ENCODE measurements at places on chromosomes 7 and 10.

DNA sequence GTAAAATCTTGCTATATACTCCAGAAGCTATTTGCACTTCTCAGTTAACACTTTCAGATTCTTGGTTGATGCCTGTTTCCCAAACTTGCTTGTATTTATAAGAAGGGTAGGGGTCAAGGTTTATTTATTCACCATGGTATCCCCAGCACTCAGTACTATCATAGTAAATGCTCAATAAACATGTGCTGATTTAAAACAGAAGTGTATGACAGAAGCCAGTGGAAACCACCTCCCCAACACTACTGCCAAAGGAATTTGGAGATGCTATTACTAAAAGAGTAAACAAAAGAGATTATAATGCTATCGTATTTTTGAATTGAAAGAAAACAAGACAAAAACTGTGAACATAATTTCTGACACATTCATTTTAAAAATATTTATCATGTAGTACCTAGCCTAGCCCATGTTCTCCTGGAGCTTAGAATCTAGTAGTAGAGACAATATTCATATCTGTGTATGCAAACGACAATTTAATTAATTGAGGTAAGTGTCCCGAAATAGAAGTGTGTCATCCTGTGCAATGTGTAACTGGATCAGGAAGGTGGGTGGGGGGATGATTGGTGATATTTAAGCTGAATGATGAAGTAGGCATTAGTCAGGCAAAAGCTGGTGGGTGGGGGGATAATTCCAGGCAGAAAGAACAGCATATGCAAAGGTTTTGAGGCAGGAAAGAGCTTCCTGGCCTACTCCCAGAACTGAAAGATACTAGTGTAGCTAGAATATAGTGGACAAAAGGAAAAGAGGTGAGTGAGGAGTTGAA lies 77.5 kb downstream of the HGF start:
- DNase-seq: no peak

DNA sequence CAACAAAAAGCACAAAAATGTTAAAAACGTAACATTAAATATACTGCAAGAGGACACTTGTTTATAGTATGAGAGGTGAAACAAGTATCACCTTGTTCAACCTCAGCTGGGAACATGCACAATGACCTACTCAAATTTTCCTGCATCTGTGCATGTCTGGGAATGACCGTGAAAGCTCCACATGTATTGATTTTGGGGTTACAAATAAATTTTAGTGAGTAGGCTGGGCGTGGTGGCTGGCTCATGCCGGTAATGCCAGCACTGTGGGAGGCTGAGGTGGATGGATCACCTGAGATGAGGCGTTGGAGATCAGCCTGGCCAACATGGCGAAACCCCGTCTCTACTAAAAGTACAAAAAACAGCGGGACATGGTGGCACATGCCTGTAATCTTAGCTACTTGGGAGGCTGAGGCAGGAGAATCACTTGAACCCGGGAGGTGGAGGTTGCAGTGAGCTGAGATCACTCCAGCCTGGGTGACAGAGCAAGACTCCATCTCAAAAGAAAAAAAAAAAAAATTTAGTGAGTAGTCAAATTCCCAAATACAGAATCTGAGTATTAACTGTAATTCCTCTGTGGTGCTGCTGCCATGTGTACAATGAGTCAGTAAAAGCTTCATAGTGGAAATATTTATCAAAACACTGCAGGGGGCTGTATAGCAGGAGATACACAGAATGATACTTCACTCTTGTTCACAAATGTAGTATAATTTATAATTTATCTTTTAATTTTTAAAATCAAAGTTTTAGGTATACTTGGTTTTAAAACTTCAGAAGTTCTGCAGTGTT lies 41.1 kb downstream of the SUGCT start:
- DNase-seq: no peak

GRCh38 chr10:15531927-15532722 lies 161.0 kb upstream of the FAM171A1 start:
- DNase-seq: no peak

DNA sequence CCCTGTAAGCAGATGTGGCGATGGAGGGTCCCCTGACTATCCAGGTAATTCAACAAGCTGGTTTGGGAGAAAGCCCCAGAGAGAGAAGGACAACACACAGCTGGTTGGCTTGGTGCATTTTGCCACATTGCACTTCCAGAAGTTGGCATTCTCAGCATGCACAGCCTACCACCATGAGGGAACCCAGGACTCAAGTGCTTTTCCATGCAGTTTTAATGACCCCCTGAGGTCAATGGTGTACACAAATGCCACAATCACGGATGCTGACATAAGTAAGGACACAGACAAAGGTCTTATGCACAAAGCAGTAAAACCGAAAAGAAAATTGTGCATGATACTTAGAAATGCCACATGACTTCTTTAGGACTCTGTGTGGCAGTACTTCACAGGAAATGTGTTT lies 645.1 kb downstream of the KCNMA1 start:
- no peak for DNase-seq

GRCh38 chr10:29595636-29596225 lies 39.0 kb downstream of the SVIL start:
- no peak for DNase-seq

DNA sequence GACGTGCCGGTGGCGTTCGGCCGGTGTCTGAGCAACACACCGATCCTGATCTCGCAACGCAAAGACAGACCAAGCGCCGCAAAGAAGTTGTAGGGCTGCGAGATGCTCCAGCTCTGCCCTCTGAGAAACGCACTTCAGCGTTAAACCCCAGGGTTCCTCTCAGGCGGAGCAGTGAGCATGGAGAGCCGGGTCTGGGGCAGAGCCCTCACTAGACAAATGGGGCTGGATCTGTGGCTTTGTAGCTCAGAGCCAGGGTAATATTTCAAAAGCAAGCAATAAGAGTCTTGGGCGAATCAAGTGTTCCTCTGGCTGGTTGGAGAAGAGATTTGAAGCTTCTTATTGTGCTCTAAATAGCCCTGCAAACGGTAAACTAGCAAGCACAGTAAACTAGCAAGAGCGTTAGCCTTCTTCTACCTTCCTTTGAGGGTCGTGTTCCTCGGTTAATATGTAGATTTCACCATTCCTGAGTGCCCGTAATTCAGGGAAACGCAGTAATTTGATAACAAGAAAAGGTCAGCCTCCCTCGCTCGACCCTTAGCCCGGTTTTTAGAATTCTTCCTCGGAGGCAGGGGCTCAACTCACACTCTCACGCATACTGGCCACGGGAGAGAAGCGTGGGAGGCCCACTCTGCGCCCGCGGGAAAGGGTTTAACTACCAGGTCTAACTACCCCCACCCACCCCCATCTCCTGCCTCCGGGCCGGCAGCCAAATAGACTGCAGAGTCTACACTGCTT lies 6.7 kb downstream of the SKAP2 start:
- DNase-seq: no peak

GRCh38 chr7:134752006-134752760 lies 27.3 kb upstream of the CALD1 start:
- no peak for DNase-seq

GRCh38 chr10:21010615-21011014 lies 113.5 kb upstream of the NEBL start:
- no peak for DNase-seq

DNA sequence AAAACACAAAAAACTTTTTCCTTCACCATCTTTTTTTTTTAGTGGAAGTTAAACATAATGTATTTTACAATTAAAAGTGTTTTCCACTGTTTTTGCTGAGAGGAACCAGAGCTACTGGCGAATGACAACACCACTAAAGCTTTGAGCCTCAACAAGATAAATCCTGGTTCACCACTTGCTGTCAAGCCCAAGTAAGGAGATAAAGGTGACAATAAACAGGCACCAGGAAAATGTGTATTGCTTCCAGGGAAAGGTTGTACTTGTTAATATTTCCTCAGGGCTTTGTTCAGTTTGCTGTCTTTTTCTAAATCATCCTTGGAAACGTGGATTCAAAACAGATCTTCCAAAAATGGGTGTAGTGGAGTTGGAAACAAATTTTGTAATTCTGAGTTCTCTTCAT lies 109.9 kb upstream of the ANKRD30A start:
- DNase-seq: no peak

DNA sequence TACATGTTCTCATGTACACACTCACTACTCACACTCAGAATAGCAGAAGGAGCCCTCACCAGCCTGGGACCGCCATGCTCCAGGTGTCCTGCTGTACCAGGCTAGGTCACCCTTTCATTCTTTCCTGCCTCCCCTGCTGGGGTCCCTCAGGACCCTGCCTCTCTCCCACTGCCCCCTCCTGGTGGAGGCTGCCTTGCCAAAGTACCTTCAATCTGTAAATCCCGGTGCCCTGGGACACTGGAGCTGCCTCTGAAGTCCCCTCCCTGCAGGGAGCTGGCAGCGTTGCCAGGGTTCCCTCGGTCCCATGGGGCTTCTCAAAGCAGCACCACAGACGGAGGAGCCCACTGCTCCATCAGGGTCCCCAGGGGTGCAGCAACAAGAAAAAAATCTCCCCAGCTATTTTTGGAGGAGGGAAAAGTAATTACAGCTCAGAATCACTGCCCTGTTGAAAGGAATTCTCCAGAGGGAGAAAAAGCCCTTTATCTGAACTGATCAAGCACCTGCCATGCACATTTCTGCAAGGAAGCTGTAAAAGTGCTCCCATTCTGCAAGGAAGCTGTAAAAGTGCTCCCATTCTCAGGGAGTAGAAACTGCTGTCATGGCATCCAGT lies 259.9 kb downstream of the PTPRN2 start:
- peak; percentile 16 for DNase-seq

DNA sequence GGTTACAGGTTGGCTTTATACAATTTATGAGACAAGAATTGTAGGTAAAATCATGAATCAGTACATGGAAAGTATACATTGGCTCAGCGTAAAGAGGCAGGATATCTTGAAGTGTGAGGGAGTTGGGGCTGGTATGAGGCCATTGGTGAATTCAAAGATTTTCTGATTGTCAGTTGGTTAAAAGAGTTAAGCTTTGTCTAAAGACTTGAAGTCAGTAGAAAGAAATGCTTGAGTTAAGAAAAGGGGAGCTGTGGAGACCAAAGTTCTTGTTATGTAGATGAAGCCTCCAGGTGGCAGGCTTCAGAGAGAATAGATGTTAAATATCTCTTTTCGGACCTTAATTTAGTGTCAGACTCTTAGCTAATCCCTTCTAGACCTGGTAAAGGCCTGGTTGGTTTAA lies 341.0 kb downstream of the GALNT17 start:
- DNase-seq: no peak

GRCh38 chr7:128161466-128162125 lies 79.5 kb upstream of the LEP start:
- no peak for DNase-seq

GRCh38 chr10:1465993-1466764 lies 271.1 kb downstream of the ADARB2 start:
- DNase-seq: peak; percentile 14

- no peak for DNase-seq
Observed at GRCh38 chr10:54402576-54402975, 398.5 kb downstream of the PCDH15 start.

GRCh38 chr10:4512671-4513240 lies 313.3 kb upstream of the AKR1E2 start:
- DNase-seq: no peak

DNA sequence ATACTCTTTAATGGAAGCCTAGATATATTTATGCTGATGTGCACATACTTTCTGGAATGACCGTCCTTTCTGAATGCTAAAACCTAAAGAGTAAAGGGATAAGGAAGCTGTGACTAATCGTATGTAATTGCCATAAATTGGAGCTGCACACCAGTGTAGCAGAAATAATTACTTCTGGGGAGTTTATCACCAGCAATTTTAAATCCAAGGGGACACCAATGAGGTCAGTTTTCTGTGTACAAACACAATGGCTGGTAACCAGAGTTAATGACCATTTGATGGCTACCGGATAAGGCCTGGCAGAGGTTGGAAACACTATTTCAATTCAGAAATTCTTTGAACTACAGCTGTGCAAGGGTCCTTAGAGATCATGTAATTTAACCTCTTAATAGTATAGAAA lies 670.1 kb downstream of the REEP3 start:
- DNase-seq: no peak

GRCh38 chr10:72729528-72729927 lies 37.6 kb downstream of the MCU start:
- DNase-seq: no peak
